Neural progenitor cell (in vitro differentiated cells): ENCODE measurements at places on chromosomes 6 and 20. TPM values are rescaled to one million over a fixed set of nuclear protein-coding genes. Genes with fewer than 3 reads are reported as not detected.

The MAP7 gene
- total RNA-seq: 8.9 and 9.0 TPM in 2 replicates

The MUC21 gene
- not detected in 2 replicates for total RNA-seq

The TSBP1 gene
- not detected in 2 replicates for total RNA-seq

The PPP1R3D gene
- 0.28 and 0.30 TPM in 2 replicates for total RNA-seq

The THEMIS gene
- not detected in 2 replicates for total RNA-seq

The PRND gene
- total RNA-seq: not detected in 2 replicates
